NCI-H187 treated with DMSO at 0.1 percent for 48 hours (cell line): ENCODE measurements at places on chromosomes 6 and 20.

DNA sequence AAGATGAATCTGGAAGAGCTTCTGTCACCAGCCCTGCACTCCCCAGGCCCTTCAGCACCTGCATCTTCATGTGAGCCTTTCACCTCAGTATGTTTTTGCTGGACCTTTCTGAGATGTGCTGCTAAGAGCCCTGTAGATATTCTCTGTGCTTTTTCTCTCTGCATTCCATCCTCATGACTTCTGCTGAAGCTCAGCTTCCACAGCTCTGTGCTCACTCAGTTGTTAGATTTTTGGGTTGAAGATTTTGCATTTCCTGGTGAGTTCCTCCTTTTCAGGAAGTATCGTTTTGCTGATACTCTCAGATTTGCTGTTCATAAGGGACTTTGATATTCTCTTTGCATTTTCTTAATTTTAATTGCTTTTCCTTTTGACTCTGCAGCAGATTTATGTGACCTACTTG is 18.3 kb downstream of the KIAA1586 start:
- no peak for DNase-seq

GRCh38 chr6:39048481-39049399 is at the start of gene GLP1R:
Gene GLP1R, plus strand, starts transcription at chr6:39048781. Its CDS starts 60 bp downstream, at chr6:39048841.
- no peak for DNase-seq

GRCh38 chr6:39850736-39851297 is 58.6 kb downstream of the DAAM2 start:
- no peak for DNase-seq

- DNase-seq = no peak
These were observed 255.4 kb upstream of the IRAK1BP1 start for GRCh38 chr6:78611886-78612480.

- no peak for DNase-seq
These were observed 68.6 kb downstream of the ESR1 start for GRCh38 chr6:151876122-151876521.

DNA sequence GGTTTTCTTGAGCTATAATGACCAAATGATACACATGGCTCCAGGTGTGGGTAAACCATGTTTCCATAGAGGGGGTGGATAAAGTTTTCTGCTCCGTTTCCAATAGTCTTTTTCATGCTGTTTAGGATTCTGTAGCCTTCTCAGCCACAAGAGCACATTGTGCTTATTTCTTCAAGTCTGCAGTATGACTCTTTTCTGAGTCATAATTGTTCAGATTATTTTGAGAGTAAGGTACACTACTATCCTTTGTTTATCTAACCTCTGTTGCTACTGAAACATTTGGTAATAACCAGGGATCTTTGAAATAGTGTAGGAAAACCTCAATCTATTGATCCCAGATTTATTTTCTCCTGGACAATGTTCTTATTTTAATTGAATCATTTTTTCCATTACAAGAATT is 247.9 kb upstream of the BMP2 start:
- no peak for DNase-seq

DNA sequence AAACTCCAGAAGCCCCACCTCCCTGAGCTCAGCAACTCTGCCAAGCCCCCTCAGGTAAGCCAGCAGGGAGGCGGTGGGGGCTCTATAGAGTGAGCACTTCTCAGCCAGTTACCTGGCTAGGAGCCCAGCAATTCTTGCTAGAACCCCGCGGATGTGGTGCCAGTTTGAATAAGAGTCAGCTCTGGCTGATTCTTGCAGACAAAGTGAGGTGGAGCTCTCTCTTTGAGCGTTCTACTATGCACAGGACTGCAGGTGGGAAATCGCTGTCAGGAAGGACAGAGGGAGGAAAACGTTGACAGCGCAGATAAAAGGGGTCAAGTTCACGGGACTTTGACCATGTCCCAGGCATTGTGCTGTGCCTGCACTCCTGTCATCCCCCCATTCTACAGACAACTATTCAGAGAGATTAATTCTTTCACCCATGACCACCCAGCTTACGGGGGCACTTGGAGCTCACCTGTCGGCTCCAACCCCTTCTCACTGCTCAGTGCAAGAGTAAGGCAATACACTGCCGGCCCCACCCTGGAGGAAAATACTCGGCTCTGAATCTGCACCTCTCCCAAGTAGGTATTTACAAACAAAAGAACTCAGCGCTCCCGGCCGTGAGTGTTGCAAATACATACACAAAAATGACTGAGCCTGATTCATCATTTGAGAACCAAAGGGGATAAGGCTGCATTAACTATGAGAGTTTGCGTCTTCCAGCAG is 92.9 kb downstream of the ANKRD60 start:
- no peak for DNase-seq

DNA sequence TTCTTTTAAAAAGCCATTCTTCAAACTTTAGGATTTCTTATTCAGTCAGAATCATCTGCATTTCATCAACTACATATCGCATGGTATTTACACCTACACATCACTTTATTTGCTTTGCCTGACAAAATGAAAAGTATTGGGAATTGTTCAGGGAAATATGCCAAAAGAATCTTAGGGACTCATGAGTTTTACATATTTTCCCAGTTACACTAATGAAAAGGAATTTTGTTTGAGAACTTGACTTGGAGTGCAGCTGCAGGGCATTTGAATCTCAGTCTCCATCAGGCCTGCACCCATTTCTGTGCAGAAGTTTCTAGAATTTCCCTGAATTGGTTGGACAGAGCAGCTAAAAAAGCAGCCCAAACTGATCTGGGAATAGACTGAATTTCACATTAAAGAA is 65.3 kb downstream of the MTHFD1L start:
- DNase-seq = no peak

DNA sequence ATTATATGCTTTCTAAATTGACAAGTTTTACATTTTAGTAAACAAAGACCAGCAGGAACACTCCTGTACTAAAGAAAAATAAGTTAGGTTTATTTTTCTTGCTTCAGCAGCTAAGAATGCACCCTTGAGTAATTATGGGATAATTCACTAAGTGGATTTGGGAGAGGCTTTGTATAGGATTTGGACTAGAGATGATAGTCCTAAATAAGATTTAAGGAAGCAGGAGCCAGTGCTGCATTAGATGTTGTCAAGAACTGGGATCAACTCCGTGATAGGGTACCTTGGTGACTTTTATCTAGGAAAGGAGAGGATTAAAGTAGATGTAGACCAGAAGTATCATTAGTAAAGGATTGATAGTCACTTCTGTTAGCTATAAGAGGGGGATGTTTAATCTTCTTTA is 4.1 kb upstream of the C6orf141 start:
- DNase-seq = no peak

DNA sequence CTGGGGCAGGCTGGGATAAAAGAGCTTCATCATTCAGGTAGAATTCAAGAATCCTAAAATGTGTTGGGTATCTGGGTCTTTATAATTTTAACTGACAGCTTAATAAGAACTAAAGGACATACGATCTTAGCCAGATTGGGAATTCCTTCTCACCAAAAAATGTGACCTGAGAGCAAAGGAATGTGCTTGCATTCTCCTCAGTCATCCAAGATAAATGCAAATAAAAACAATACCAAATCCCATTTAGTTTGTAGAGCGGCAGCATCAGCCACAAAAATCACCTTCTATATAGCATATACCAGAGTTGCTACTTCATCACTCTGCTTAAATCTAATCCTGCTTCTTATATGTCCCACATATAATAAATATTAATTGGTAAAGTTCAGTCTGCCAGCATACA is 16.9 kb downstream of the USP49 start:
- no peak for DNase-seq

DNA sequence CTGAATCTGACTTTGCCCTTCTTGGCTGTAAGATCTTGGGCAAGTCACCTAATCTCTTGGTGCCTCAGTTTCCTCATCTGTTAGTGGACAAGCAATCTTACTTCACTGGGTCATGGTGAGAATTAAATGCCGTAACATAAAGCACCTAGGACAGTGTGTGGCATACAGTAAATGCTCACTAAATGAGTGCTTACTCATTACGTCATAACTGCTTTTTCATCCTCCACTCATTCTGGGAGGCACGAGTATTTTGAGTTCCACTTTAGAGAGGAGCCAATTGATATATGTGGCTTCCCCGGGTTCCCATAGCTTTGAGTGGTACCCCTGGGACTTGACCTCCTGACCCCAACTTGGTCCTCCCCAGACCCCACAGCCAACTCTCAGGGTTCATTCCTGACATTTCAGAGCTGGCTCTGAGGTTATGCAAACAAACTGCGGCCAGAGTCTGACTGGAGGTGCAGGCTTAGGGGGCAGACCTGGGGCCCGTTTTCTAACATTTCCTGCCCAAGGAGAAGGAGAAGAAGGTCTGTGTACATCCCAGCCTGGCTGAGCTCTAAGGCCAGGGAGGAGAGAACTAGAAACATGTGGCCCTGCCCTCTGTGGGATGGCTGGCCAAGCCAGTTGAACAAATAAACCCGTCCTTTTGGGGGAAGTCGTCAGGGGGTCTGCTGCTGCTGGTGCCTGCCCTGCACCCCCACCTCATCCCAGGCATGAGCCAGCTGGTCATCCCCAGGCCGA is 5.8 kb downstream of the ANGPT4 start:
- DNase-seq = no peak

- no peak for DNase-seq
These were observed 45.1 kb downstream of the PTPRA start for GRCh38 chr20:2918096-2919049.

DNA sequence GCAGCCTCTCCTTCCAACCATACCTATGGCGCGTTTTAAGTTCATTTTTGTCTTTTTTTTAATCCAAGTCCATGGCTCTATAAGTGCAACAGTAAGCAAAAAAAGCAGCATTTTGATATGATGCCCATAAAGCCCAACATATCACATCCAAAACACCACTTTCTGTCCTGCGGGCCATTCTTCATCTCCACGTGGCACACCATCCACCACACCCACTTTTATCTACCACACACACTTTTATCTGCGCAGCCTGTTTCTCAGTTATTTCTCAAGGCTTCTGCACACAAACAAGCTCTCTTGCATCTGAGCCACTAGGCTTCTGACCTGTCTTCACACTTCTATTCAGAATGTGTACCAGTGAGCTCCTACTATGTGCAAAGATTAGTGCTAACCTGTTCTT is 5.3 kb downstream of the GCLC start:
- no peak for DNase-seq

DNA sequence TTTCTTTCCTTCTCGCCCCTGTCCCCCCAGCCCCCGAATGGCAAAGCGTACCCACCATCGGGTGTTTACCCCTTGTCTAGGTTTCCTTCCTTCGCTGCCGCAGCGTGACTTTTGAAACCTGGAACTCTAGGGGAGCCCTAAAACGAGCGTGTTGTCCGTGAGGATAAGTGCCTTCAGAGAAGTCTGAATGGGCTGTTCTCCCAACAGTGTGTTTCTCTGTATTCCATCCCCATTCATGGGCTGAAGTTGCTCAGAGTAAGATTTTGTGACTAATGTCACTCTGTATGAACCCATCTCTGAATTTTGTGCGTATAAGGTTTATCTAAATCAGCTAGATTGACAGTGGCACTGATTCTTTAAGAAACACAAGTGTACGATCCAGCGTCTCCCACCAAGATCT is 949 bp downstream of the MACROD2 start:
- no peak for DNase-seq

- no peak for DNase-seq
These were observed 151.6 kb upstream of the CDH4 start for GRCh38 chr20:61100489-61100888.

DNA sequence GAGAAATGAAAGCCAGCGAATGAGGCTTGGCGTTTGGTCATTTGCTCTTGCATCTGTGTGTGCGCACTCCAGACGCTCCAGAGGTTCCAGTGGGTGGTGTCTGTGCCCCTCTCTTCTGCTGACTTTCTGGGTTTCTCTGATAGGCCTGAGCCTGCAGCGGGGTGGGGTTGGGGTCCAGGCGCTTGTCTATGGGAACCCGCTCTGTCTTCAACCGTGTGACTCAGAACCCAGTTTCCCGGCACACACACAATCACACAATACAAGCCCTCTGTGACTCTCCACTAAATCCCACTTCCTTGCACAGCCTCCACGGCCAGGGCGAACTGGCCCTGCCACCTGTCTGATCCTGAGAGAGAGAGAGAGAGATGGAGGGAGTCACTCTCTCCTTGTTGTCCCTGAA is 24.6 kb downstream of the RBM38 start:
- DNase-seq = no peak

DNA sequence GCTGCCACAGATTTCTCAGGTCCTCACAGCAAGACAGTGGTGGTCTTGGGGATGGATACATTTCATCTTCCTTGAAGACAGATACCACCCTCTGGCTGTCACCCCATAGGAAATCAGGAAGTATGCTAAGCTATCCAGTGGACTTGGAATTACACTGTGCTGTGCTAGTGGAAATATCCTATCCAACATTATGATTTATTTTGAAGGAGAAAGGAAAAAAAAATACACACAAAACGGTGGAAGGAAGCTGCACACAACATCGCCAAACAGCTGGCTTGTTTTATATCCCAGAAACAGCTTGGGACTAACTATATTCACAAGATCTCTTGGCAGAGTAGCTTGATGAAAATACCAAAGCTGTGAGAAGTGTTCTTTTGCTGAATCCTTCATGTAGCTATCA is 257.6 kb downstream of the LAMA2 start:
- DNase-seq = no peak

DNA sequence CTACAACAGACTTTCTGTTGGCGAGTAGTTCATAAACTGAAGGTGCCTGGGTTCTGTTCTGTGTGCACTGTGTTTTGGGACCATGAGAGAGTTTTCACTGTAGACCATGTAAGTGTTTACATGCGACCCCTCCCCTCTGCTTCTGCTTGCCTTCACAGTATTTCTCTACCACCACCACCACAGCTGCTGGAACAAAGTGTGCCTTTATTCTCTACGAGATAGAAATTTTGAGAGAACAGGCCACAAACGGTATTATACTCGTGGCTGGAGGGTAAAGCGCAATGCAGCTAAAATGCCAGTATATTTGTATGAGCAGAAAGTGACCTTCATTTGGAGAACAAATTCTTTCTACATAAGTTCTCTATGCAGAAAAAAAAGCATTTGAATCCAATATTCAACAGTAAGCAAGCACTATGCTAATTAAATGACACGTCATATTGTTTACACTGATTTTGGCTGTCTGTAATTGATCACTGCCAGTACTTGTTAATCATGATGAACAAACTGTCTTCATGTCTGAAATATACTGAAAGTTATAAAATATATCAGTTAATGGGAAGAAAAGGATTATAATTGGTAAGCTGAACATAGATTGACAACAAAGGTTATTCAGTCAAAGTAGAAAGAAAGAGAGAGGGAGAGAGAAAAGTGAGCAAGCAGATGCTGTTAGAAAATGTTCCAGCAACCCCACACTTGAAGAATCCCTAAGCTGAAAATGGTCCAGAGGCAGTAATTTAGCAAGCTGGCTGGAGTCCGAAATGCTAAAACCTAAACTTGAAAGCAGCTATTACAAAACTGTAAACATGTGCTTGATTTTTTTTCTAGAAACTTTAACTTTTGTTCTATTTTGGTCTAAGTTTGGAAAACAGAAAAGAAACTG is 8.8 kb downstream of the CLDN20 start:
- DNase-seq = no peak

GRCh38 chr6:20631549-20631924 is 97.3 kb downstream of the CDKAL1 start:
- DNase-seq = no peak

DNA sequence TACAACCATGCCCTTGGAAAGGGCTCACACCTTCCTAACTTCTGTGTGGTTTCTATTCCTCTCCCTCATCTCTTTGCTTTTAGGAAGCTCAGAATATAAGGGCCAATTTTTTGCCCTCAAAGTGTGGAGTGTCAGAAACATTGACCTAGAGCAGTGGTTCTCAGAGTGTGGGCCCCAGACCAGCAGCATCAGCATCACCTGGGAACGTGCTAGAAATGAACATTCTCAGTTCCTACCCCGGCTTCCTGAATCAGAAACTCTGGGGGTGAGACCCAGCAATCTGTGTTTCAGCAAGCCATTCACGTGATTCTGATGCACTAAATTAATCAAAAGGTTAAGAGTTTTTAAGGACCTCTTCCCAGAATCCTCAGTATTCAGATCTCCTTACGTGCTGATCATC is 47.9 kb upstream of the IL17A start:
- no peak for DNase-seq
